ENCODE measurements at places on chromosomes 2 and 18.

DNA sequence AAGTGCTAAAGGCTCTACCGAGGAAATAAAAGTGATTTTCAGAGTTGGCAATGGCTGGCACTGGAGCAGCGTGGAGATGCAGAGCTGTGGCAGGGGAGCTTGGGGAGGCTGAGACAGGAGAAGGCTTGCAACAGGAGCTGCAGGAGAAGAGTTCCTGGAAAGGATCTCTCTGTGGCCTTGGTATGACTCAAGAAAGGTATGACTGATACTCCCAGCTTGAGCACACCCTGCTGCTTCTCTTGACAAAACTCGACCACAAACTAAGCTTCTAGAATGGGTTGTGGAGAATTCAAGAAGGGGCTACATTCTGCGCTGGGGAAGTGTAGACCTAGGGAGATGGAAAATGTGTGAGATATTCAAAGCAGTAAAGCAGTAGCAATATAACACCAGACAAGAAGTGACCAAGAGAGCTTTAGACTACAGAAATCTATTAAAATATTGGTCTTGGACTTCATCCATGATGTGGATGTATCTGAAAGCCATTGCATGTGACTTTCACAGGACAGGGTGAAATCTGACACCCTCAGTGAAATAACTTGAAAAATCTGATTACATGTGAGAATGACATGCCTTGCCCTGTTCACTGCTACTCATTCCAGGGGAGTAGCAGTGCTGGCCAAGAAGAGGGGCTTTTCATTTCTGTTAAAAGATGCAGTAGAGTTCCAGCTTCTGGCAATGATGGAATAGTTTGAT, 41.5 kb downstream of the SUCLG1 start:
- DNase-seq = no peak

DNA sequence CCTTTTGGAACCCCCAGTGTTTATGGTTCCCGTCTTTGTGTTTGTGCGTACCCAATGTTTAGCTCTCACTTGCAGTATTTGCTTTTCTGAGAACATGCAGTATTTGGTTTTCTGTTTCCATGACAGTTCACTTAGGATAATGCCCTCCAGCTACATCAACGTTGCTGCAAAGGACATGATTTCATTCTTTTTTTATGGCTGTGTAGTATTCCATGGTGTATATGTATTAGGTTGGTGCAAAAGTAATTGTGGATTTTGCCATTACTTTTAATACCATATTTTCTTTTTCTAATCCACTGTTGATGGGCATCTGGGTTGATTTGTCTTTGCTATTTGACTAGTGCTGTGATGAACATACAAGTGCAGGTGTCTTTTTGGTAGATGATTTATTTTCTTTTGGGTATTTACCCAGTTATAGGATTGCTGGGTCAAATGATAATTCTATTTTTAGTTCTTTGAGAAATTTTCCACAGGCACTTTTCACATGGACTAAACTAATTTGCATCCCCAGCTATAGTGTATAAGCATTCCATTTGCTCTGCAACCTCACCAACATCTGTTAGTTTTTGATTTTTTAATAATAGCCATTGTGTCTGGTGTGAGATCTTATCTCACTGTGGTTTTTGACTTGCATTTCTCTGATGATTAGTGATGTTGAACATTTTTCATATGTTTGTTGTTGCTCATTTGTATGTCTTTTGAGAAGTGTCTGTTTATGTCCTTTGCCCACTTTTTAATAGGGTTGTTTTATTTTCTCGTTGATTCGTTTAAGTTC, 63.6 kb downstream of the CERS6 start:
- peak; percentile 37 for DNase-seq

- no peak for DNase-seq
Observed at GRCh38 chr18:25067275-25068025, 284.5 kb downstream of the ZNF521 start.

GRCh38 chr18:49170925-49171505, 220.2 kb upstream of the SMAD7 start:
- no peak for DNase-seq

GRCh38 chr2:231334981-231335380, 60.5 kb upstream of the B3GNT7 start:
- DNase-seq = no peak
